ENCODE measurements at places on chromosomes 7 and 10. TPM values are rescaled to one million over a fixed set of nuclear protein-coding genes. Genes with fewer than 3 reads are reported as not detected.

GRCh38 chr10:130354976-130355795, 219.0 kb downstream of the GLRX3 start:
- no peaks in the 10 kb centered on the region for H3K36me3 ChIP-seq
- no peaks in the 10 kb centered on the region for H3K27me3 ChIP-seq
- no peak overlapping the region for H3K4me3 ChIP-seq
- H3K27ac ChIP-seq, result no peak overlapping the region
- peak; percentile 51 for DNase-seq

DNA sequence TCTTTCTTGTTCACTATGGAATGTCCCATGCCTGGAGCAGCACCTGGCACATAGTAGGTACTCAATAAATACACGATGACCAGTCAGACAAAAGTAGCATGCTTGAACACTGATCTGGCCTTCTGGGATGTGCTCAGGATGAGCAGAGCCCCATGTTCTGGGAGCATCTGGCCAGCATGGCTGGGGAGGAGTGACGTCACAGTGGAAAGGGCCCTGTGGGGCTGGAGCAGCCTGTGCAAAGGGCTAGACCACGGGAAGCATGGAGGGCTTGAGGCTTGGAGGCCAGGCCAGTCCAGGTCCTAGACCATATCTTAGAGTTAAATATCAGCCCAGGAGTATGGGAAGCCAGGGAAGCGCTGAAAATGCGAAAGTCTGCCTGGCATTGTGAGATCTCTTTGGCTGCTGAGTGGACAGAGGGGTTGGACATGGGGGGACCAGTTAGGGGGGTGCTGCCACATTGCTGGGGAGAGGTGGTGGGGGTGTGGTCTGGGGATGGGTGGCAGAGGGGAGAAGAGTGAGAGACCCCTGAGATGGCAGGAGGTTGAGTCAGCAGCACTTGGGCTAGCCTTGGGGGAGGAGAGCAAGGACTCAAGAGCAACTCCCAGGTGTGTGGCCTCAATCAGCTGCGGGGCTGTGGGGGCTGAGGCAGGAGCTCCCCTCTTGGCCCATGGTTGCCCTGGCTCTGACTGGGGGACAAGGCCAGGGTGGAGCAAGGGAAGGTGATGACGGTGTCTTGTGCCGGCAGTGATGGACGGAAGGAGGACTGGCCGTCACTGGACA, 34.9 kb downstream of the ZCCHC24 start:
- H3K4me1 ChIP-seq, result no peaks in the 10 kb centered on the region
- no peaks in the 10 kb centered on the region for H3K36me3 ChIP-seq
- H3K4me3 ChIP-seq, result no peak overlapping the region
- H3K27ac ChIP-seq, result no peak overlapping the region

DNA sequence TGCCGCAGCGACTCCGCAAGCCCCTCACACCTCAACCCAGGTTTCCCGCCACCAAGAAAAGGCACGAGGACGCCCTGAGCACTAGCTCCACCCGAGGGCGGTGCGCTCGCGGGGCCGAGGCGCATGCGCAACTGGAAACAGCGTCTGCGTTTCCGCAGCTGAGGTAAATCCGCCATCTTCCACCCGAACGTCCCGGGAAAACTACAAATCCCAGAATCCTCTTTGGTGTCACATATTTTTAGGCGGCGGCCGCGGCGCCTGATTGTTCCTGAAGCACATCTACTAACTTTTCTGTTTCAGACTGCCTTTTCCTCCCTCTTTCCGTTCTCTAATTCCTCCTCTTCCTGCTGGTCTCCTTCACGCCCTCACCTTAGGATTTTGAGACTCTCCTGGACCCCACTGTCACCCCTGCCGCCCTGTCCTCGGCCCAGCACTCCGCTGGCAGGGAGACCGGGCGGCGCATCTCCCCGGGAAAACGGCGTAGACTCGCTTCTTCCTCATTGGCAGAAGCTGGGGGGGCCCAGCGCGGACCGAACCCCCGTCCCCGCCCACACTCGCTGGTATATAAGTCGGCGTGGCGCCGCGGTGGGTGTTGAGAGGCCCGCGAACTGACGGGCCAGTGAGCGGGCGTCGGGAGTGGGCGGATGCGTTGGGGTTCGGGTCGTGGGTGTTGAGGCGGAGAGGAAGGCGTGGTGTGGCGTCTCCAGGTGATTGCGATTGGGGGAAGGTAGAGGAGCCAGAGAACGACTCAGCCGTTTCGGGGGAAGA, at the start of gene ZCWPW1:
Gene ZCWPW1 (minus strand): TSS at position 505 of the 768 bp plus-strand sequence. CDS start 8,054 bp downstream, outside the sequence.
- H3K27me3 ChIP-seq, result no peaks in the 10 kb centered on the region
- H3K4me1 ChIP-seq, result no peaks in the 10 kb centered on the region
- peak within 1 kb of the TSS; percentile 62 for H3K4me3 ChIP-seq

- no peak for DNase-seq
- H3K27me3 ChIP-seq, result no peaks in the 10 kb centered on the region
- no peaks in the 10 kb centered on the region for H3K36me3 ChIP-seq
Measured at GRCh38 chr7:8141070-8141469, 120.9 kb downstream of the ICA1 start.

DNA sequence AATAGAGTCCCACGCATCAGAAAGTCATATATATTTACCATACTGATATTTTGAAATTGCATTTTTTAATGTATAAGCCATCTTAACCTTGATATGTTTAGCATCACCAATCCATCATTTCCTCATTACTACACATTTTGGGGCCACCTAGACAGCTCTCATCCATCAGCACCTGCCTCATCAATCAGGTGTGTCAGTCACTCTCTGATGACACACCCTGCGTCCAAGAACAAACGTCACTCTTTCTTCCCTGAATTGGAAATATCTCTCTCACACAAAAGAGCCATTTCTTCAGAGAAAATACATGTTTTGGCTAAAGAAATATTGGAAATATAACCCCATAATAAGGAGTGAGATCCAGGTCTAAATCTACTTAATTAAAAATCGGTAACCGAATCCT, 38.9 kb upstream of the RSU1 start:
- no peak for DNase-seq
- H3K36me3 ChIP-seq, result no peaks in the 10 kb centered on the region
- H3K27me3 ChIP-seq, result no peaks in the 10 kb centered on the region
- no peak overlapping the region for H3K4me3 ChIP-seq

DNA sequence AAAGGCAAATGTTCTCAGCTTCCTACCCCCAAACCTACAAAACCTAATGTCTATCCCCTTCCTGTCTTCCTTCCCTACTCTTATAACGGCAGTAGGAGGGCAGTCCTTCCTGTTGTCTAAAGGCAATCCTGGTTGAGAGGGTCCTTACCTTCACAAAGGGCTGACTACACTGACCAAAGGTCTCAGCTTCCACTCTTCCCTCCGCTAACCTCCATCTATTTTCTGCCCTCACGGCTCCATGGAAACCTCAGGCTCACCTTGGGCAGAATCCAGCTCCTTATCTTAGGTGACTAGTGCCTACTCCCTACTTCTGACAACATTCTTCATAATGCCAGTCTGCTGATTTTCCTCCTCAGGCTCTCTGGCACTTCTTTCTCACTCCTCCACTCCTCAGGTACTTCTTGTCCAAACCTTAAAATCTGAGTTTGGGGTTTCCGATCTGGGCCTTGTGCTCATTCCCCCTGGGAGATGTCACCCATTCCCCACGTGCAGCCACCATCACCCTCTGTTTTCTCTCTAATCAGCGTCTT, 542 bp downstream of the FBXL13 start:
- DNase-seq, result no peak
- H3K36me3 ChIP-seq, result no peaks in the 10 kb centered on the region
- H3K4me3 ChIP-seq, result peak overlapping the region; percentile 24
- H3K27ac ChIP-seq, result peak overlapping the region; percentile 18
- H3K4me1 ChIP-seq, result no peaks in the 10 kb centered on the region

- no peaks in the 10 kb centered on the region for H3K4me1 ChIP-seq
- H3K27ac ChIP-seq, result no peak overlapping the region
- peak; percentile 87 for DNase-seq
- no peaks in the 10 kb centered on the region for H3K27me3 ChIP-seq
Measured at GRCh38 chr7:128405471-128406313, 4.1 kb downstream of the IMPDH1 start.

GRCh38 chr7:97513326-97513725, 218.6 kb upstream of the TAC1 start:
- H3K4me1 ChIP-seq, result no peaks in the 10 kb centered on the region
- no peaks in the 10 kb centered on the region for H3K27me3 ChIP-seq
- H3K4me3 ChIP-seq, result no peak overlapping the region
- no peak overlapping the region for H3K27ac ChIP-seq

Gene HOXA11
- not detected for total RNA-seq

Gene VAX1
- total RNA-seq, result not detected

Gene ADGRA1
- not detected for total RNA-seq

Gene FRG2B
- total RNA-seq, result not detected

Gene MYL10
- not detected for total RNA-seq

Measured in aorta (tissue), 5 donors.